Urinary bladder (tissue), 4 donors: ENCODE measurements at places on chromosomes 6 and 20. TPM values are rescaled to one million over a fixed set of nuclear protein-coding genes. Genes with fewer than 3 reads are reported as not detected.

FAM83C gene
- total RNA-seq, result 0.21 TPM

CRYBG1 gene
- 32.4 TPM for total RNA-seq

DNA sequence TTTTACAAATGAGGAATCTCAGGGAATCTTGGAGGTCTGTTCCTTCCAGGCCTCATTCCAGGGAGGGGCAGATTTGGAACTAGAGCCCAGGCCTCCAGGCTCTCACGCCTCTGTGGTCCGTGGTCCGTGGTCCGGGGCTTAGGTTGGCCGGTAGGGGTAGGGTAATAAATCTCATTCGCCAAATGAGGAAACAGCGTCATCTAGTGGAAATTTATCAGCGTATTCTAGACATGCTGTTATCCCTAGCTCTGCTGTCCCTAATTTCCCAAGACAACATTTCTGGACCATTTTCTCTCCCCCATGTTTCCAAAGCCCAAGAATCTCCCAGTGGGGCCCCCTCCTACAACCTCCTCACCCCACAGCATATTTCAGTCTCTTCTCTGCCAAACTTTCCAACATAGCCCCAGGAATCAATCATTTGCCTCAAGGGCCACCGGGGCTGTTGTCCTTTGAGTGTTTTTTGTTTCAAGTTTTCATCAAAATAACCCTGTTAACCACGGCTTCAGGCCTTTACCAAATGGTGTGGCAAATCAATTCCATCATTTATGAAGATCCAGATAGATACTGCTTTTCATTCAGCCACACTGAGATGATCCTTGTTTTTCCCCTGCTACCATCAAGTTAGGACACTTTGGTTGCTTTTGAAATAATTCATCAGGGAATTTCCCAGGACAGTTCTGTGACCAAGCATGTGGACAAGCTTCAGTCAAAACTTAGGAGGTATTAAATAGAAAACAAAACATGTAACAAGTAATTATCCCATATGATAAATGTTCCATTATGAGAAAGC, 126.8 kb downstream of the ALDH8A1 start:
- peak; percentile 46 for DNase-seq

DNA sequence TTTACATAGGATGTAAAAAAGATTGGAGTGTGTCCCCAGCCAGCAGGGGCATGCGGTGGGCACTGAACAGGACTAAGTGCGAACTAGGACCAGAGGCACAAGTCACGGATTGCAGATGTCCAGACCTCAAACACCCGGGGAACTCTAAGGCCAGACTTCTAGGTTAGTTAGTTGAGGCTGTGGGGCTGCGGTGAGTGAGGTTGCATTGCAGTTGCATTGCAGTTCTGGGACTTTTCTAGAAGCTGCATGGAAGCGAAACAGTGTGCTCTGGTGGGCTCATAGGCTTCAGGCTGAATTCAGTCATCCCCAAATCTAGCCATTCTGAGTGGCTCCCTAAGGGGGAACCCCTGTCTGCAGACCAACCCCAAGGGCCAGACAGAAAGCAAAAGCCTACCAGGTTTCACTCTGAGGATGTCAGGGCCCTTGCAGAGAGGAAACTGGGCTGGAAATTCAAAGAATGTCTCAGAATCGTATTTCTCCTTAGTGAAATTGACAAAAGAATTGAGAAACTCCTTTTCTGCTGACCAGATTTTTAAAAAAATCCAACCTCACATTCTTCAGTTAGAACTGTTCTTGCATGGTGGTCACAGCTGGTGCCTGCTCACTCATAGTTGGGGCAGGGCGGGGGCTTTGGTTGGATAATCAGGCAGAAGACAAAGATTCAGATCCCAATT, 182.8 kb downstream of the ZDHHC14 start:
- DNase-seq, result no peak

DNA sequence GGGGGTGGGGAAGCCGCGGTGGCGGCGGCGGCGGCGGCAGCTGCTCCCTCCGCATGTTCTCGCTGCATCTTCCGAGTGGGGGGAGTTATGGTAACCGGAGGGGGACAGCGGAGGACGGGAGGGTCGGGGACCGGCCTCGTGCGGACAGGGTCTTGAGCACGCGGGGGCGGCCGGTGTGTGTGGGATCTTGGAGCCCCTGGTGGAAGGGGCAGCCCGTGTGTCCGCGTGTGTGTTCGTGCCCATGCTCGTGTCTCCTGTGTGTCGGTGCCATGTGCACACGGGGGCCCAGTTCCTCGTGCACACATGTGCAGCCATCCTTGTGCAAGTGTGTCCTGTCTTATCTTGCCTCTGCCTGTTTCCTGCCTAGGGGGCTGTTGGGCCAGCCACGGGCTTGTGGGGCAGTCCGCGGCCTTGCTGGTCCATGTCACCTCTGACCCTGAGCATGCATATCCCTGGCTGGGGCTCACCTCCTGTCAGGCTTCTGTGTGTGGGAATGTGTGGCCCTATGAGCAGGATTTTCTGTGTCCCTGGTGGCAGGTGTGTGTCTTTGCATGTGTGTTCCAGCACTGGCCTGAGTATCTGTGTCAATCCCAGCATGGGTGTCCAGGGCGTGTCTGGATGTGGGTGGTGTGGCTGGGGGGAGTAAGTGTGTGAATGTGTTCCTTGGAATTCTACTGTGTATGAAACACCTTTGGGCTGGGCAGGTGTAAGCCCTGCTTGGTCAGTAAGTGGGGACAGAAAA, 8.5 kb downstream of the SYNGAP1 start:
- no peak for DNase-seq

GRCh38 chr6:35093118-35093445, 48.1 kb downstream of the TCP11 start:
- no peak for DNase-seq

- no peak for DNase-seq
Measured at GRCh38 chr20:39961637-39962244, 727.3 kb downstream of the MAFB start.

DNA sequence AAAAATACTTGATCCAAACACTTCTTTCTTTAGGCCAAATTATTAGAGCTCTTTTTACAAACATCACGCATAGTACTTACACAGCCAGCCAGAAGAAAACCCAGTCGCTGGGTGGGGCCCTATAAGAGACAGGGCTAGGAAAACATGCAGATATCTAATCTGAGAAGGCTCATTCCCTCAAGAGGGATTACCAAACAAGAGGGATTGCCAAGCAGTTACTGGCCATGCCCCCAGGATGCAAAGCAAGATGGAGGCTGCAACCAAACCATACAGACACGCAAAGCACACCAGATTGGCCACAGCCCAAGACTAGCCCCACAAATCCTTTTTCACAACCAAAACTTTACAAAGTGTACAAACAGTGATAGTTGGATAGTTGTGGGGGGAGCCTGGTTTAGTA, 1235.4 kb upstream of the GJE1 start:
- no peak for DNase-seq

DNA sequence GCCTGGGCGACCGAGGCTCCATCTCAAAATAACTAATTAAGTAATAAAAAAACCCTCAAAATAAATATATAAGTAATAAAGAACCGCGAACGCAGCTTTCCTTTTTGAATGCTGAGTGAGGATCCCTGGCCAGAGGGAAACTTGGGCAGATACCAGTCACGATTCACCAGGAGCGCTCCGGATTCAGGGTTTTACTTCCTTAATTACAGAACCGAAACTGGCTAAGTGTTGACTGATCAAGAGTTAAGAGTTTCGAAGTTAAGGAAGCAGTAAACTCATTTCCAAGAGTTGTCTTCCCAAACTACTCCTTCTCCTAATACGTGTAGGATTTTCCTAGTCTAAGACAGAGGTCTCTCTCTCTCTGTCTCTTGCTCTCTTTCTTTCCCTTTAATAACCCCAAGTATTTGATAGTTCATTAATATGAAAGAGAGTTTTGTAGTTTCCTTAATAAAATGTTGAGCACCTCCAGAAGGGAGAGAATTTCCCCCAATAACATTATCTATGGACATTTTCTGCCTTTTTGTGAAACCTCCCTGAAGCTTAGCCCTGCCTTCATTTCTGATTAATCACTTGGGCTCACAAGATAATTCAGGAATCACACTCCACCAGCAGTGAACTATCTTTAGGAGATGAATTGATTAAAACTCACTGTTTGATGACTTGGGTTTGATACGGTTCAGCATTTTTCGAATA, 61.4 kb upstream of the ZNF217 start:
- DNase-seq, result no peak

- DNase-seq, result no peak
Measured at GRCh38 chr6:14707971-14708465, 537.9 kb upstream of the JARID2 start.

GRCh38 chr6:21185861-21186478, 407.6 kb upstream of the SOX4 start:
- no peak for DNase-seq

DNA sequence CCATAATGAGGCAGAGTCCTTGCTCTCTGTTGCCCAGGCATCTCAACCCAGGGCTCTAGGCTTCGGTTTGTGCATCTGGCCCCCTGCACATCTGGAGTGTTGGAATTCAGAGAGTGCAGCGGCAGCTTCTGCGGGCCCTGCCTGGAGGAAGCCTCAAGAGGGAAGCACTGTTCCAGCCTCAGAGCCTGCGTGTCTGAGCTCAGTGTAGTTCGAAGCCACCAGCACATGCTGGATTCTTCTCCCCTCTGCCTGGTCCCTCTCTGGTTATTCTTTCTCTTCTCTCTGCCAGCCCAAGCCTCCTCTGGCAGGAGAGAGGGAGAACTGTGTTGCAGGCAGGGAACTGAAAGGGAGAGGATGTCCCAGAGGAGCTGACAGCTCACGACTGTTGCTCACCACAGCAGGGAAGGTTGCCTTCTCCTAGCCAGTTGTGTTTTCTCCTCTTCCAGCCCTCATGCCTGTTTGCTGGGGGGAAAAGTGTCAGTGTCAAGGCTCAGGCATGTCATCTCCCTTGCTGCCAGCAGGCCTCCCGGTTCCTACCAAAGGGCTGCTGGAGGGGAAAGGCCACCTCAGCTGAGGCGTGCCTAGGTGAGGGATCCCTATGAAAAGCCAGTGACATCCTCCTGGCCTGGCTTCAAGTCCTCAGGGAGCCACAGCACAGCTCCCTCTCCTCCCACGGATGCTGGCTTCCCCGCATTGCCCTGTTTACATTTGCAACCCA, 126.0 kb upstream of the LRFN2 start:
- DNase-seq, result no peak

DNA sequence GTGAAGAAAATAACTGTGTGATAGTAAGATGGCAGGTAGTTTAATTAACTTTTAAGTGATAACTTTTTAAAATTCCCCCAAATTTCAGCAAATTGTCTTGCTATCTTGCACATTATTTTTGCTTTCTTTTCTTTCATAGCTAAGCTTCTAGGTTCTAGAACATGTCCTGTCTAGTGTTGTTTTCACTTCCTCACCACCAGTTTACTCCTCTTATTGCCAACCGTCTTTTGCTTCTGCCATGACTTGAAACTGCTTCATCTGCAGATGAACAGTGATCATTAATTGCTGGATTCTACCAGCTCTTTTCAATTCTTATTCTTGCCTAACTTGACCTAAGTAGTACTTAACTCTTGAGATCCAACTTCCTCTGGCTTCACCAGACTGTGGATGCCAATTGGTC, 137.8 kb downstream of the CENPW start:
- no peak for DNase-seq
